ENCODE measurements at places on chromosomes 2 and 18.

DNA sequence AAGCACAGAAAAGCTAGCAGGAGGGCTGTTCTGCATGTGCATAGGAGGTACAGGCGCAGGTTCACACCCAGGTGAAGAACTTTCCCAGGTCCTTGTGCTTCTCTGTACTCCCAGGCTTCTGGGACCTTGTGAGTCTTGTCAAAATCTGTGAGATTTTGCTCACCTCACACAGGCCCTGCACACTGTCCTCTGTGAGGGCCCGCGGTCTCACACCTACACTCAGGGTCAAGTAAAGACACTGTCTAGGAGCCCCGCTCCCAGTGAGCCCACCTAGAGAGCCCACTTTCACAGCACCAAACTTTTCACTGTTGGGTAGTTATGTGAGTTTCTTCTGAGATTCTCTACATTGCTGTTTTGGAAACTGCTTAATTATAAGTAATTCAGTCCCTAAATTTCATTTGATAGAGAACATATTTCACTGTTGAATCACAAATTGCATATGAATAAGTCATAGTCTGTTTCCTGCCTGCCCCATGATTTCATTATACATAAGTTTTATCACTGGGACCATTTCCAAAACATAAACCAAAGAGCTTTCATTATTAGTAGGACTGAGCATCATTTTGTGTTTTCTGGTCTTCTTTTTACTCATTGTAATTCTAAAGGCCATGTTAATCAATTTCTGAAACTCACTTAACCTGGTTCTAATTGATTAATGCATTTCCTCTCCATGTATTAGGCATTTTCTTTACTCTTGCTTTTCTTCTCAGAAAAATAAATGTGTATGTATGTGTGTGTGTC is 234.2 kb upstream of the SPOPL start:
- DNase-seq = peak; percentile 86

- no peak for DNase-seq
These were observed 10.9 kb downstream of the TBC1D8 start for GRCh38 chr2:101140237-101140636.

GRCh38 chr2:201909348-201909747 is 103.0 kb downstream of the CDK15 start:
- DNase-seq = peak; percentile 19

GRCh38 chr18:11368020-11368419 is 218.7 kb upstream of the PIEZO2 start:
- no peak for DNase-seq

DNA sequence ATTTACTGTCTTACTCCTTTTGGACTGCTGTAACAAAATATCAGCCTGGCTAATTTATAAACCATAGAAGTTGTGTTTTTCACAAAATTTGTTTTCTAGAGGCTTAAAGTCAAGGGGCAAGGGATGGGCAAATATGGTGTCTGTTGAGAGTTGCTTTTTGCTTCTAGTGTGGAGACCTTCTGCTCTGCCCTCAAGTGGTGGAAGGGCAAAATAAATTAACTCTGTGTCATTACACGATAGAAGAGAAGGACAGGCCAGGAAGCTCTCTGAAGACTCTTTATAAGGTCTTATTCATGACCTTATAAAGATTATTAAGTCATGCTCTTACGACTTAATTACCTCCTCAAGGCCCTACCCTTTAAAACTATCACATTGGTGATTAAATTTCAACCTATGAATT is 181.2 kb upstream of the LRATD1 start:
- DNase-seq = peak; percentile 27

GRCh38 chr2:172373766-172374165 is 53.6 kb upstream of the ITGA6 start:
- no peak for DNase-seq

GRCh38 chr2:69830045-69830905 is 815 bp downstream of the GMCL1 start:
- DNase-seq = peak; percentile 34

GRCh38 chr2:127055786-127056076 is 51.2 kb downstream of the BIN1 start:
- DNase-seq = no peak

DNA sequence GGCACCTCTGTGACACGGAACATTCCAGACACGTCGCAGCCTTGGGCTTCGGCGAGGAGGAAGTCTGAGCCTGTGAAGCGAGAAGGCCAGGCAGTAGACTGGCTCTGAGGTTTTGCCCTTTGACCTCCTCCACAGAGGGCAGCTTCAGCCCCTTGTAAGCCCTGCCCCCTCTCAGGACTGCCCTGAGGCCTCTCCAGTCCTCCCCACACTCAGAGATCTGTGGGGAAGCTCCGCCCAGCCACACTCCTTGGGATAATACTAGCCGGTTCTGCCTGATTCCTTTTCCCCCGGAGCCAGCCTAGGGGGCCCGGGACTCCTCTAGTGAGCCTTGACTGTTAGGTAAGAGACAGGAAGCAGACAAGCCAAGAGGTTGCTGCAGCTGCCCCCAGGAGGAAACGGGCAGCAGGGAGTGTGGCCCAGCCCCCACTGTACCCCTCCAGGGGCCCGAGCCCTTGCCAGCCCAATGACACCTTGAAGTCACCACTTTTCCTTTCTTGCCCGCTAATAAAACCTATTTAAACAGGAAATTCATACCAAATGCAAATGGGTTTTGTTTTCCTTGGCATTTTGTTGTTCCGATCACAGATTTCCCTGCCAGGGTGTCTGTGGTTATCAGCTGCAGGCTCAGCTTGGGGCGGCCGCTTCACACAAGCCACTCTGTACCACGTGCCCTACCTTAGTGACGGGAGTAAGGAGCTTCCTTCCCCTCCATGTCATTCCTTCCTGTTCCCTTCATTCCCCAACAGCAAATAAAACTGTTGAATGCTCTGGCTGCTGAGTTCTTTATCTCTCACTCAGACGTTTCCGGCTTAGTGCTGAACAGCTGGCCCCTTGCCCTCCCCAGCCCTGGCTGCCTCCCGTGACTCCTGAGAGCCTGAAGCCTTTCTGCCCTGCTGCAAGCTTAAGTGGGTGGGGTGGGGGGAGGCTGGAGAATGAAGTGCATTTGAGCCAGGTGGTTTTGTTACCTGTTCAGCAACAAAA is 124.7 kb downstream of the CABLES1 start:
- peak; percentile 94 for DNase-seq

GRCh38 chr2:15763106-15763821 is 171.6 kb downstream of the DDX1 start:
- no peak for DNase-seq

- no peak for DNase-seq
These were observed 172.0 kb downstream of the MGAT5 start for GRCh38 chr2:134425724-134426496.

DNA sequence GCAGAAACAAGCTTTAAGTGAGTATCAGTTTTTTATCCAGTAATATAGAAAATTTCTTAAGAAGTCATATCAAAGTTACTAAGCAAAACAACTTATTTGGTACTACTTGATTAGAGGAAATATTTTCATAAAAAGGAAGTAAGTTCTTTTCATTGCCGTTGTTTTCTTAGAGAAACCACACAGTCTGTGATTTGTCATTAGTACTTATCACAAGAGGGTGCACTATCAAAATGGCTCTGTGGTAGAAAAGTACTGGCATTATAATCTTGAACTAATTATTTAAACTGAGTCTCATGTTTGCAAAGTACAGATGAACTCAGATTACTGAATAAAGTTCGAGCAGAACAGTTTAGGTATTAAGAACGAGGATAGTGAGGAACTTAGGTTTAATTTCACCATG is 93.4 kb downstream of the IKZF2 start:
- DNase-seq = peak; percentile 20

DNA sequence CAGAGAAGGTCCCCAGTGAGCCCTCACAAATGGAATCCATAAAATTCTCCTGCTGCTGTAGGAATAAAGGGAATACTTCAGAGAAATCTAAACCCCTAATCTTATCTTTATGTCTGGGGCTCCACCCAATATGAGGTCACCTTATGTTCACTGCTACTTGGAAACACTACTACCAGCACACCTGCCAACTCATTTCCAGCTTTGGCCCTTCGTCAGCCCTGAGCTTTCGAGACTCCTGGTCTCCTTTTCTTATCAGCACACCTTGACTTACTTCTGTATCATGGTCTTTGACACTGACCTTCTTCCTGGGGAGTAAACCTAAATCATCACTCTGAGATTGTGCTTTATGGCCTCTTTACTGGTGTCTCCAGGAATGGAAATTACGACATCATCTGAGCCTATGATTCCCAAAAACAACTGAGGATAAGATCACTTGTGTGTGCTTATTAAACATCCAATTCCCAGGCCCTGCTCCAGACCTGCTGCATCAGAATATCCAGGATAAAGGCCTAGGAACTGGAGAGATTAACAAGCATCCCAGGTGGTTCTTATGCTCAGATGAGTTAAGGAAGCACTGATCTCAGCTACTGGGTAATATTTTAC is 22.2 kb upstream of the ASNSD1 start:
- no peak for DNase-seq

DNA sequence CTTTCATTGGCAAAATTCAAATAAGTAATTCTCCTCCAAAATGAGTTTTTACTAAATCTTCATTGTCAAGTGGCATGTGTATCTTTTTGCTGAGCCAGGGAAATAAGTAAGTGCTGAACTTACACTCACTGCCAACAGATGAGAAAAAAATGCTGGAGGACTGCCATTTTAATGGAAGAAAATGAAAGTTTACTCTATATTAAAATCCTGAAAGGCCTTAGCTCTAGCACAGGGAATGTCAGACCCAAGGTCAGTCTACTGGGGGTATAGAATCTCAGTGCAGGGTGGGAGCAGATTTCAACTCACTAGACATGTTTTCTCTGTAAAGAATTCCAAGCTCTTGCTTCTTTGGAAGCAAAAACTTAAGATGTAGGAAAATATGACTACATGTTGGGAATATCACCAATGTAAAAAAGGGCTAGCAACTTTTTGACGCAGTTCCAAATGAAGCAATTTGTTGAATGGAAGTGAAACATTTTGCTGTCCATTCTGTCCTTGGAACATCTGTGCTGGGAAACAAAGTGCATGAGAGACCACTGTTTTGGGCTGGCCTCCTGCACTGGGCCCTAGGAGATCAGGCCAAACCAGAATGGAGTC is 127.0 kb downstream of the ST6GAL2 start:
- DNase-seq = no peak

- peak; percentile 40 for DNase-seq
These were observed 2156.0 kb upstream of the PIK3C3 start for GRCh38 chr18:39799006-39799405.

DNA sequence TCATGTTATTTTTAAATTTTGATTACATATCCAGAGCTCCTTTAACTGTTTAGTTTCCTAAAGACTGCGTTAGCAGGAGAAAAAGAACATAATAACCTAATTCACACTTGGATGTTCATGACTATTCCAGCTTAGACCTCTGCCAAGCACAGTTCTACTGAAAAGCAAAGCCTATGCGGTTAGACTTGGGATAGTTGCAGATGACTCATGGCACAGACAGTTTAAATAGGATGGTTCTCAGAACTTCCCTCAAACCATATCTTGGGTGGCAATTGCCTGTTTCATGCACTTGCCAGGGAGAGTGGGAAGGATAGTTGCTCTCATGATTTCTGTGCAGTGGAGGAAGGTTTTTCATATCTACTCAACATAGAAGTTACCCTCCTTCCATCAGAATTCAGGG is 149.7 kb upstream of the KLHL29 start:
- no peak for DNase-seq

- no peak for DNase-seq
These were observed 31.5 kb downstream of the MRPL33 start for GRCh38 chr2:27803046-27803445.

DNA sequence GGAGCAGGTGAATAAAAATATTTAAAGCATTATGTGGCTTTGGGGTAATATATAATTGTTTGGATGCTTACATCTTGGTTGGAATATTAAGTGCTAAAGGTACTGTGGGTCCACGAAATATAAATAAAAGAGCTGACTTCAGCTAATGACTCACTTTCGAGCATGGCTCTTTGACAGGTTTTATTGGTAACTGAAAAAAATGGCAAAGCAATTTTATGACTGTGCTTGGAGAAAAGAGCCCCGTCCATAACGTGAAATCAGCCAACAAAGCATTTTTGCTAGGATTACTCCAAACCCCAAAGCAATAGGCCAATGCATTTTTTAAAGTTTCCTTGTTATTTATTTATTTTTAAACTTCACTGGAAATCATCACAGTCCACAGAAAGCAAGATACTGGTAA is 397.2 kb upstream of the CDH19 start:
- DNase-seq = no peak

GRCh38 chr2:240256704-240257637 is 116.5 kb upstream of the OTOS start:
- no peak for DNase-seq

DNA sequence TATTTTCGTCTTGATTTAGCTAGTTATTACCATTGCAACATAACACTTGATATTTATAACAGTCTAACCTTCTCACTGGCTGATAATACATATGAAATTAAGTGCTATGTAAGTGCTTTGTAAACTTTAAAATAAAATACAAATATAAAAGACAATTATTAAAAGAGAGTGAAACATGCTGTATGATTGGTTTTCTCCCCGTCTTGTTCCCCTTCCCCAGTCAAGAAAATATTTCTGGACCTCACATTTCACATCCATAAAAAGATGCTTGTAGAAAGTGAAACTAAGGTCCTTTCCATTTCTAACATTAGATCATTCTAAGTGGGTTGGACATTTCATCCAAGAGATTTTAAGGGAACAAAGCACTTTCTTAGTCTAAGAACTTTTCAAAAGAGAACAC is 310.2 kb upstream of the LRATD1 start:
- DNase-seq = no peak

DNA sequence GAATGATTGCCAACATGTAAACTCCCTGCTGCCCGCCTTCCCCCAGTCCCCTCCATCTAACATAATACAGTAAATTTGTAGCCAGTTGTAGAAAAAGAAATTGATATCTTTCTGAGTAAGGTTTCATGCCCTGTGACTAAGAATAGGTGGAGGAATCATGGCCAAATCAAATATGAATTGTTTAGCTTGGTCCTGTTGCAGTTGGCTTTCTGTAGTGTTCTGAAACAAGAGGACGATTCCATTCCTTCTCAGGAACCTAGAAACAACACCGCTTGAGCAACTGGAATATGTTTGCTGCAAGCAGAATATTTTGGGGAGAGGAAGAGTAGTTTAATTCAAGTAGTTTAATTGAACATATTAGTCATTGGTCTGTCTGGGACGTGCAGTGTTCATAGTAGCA is 7.0 kb upstream of the DRC1 start:
- no peak for DNase-seq

GRCh38 chr2:45269149-45269793 is 260.0 kb upstream of the SIX2 start:
- peak; percentile 53 for DNase-seq

DNA sequence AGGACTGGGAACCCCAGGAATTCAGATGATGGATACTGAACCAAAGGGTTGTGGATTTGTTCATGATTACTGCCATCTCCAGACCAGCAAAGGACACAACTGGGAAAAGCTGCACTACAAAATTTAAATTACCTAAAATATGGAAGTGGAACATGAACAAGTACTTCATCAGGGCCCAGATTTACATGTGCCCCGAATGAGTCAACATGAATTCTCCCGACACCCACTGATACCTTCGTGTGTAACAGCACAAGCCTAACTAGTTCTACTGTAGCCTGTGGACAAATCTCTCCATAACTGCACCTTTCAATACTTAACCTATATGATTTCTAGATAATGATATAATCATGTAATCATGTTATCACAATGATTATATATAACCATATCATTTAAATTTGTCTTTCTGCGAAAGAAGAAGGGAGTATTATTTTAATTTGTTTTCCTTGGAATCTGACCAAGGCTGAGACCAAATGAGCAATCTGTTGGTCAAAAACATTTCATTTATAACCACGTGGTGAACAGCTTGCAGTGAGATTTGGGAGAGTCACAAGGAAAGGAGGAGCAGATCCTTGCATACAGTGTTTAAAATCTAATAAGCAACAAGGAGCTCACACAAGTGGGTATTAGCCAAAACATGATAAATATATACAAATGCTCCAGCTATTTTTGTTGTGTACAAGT is 70.5 kb downstream of the CACNB4 start:
- peak; percentile 59 for DNase-seq

GRCh38 chr18:79857082-79857671 is 59.4 kb downstream of the KCNG2 start:
- DNase-seq = peak; percentile 73
